Renal cortex interstitium (tissue), 15 donors: ENCODE measurements at places on chromosomes 13 and 19.
A peak's percentile ranks its signal among the peaks of the same experiment; 100 is the strongest.

DNA sequence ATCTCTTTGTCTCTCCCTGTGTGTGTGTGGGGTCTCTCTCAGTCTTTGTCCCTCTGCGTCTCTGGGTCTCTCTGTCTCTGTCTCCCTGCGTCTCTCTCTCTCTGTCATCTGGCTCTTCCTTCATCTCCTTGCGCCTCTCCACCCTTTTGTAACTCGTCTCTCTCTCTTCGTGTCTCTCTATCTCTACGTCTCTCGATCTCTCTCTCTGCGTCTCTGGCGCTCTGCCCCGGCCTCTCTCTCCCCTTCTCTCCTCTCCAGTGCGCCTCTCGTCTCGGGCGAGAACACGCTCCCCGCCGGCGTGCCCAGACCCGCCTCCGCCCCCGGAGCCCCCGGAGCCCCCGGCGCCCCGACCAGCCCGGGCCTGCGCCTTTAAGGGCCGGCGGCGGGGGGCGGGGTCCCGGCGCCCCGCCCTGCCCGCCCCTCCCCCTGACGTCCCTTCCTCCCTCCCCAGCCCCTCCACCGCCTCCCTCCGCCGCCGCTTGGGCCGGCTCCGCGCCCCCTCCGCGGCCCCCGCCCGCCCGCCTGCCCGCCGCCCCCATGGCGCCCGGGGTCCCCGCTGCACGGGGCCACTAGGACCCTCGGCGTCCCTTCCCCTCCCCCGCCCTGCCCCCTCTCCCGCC, at the start of gene MARK4:
Gene MARK4, plus strand, starts transcription at position 440 of the 620 bp plus-strand sequence. CDS start 318 bp downstream, outside the sequence.
- no peak for DNase-seq

- no peak for DNase-seq
Measured at GRCh38 chr13:113110852-113111315, 5.3 kb downstream of the F7 start.

- no peak for DNase-seq
Measured at GRCh38 chr19:48556163-48556562, 4.2 kb downstream of the SULT2B1 start.

- peak; percentile 96 for DNase-seq
Measured at GRCh38 chr19:58408152-58409009, at the start of gene ZNF584. TSS of gene ZNF584 (plus strand) at chr19:58408649. CDS start at chr19:58409148, 499 bp downstream.

DNA sequence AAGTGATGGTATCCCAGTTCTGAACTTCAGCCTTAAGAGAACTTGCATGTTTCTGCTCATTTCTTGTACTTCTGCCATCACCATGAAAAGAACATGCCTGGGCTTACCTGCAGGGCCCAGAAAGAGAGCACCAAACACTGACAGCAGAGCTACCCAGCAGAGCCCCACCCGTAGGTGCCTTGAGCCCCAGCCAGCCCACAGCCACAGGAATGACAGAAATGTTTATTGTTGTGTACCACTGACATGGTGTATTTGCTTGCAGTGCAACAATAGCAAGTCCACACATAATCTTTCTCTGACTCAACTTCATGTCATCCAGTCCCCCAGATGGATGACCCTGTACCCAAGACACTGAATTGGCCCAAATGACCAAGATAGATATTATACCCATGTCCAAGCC, 195.2 kb downstream of the TSHZ3 start:
- no peak for DNase-seq

DNA sequence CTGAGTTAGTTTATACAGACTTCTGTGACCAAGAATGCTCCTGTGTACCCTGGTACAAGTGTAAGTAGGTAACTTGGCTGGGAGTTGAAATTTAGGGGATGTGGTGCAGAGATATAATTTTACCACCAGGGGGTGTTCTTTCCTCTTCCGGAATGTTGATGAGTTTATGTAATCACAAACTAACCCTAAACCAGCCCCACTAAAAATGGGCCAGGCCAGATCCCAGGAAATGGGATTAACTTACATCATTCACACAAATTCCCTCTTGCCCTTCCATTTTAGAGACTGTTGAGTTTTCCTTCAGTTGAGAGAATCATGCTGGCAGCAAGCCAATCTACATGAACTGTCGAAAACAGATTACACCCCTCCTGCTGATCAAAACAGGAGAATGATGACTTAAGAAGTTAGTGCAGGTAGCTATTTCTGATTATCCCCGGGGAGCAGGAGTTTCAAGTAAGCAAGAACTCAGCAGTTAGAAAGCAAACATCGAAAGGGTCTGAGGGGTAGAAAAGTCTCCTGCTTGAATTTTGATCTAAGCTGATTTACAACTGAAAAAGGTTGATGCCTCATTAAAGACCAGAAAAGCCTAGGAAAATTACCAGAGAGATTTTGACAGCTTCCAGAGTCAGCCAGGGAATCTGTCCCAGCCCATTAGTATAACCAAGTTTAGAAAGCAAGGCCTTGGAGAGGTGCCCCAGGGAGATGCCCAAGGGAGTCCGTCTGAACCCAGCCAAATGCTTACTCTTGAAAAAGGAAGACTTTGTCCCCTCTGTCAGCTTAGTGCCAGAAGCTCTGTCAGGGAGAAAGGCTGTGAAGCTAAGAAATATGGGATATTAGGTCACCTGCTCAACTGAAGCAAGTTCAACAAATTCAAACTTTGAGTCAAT, 32.3 kb upstream of the MED4 start:
- DNase-seq = peak; percentile 51

DNA sequence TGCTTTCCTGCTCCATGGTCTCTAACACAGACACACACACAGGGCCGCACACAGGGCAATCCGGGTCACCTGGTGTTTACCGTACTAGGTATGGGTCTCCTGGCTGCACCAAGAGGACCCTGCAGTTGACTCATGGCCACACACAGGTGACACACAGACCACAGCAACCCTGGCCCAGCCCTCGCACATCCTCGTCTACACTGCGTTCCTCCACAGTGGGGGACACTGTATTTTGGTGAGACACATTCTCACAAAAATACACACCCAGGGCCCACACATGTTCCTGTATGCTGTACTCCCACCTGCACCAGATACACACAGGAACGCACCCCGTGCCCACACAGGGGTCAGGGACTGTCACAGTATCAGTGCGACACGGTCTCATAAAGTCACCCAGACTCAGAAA, 12.8 kb downstream of the PDE4A start:
- DNase-seq = no peak

- DNase-seq = no peak
Measured at GRCh38 chr13:50679321-50679720, 164.2 kb downstream of the DLEU7 start.

DNA sequence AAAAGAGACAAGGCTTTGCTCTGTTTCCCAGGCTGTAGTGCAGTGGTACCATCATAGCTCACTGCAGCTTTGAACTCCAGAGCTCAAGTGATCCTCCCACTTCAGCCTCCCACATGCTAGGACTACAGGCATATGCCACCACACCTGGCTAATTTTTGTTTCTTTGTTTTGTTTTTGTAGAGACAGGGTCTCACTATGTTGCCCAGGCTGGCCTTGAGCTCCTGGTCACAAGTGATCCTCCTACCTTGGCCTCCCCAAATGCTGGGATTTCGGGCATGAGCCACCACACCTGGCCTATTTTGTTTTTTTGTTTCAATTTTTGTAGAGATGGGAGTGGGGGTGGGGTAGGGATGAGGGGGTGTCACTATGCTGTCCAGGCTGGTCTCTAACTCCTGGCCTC, 6.9 kb downstream of the WDR87 start:
- no peak for DNase-seq

DNA sequence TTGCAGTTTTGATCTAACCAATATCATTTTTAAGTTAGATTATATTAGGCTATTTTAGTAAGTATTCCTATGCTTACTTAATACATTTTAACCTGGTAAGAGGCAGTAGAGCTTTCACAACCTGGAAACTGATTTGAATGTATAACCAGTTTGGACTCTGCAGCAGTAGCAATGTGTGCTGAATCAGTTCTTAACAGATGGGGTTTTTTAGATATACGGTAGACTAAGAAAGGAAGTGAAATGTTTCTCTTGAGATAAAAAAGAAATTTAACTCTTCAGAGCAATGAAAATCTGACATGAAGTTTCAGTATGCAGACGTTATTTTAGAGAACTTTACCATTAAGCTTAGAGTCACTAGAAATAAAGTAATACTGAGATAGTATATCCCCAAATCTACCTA, 2.7 kb downstream of the NBEA start:
- DNase-seq = no peak

DNA sequence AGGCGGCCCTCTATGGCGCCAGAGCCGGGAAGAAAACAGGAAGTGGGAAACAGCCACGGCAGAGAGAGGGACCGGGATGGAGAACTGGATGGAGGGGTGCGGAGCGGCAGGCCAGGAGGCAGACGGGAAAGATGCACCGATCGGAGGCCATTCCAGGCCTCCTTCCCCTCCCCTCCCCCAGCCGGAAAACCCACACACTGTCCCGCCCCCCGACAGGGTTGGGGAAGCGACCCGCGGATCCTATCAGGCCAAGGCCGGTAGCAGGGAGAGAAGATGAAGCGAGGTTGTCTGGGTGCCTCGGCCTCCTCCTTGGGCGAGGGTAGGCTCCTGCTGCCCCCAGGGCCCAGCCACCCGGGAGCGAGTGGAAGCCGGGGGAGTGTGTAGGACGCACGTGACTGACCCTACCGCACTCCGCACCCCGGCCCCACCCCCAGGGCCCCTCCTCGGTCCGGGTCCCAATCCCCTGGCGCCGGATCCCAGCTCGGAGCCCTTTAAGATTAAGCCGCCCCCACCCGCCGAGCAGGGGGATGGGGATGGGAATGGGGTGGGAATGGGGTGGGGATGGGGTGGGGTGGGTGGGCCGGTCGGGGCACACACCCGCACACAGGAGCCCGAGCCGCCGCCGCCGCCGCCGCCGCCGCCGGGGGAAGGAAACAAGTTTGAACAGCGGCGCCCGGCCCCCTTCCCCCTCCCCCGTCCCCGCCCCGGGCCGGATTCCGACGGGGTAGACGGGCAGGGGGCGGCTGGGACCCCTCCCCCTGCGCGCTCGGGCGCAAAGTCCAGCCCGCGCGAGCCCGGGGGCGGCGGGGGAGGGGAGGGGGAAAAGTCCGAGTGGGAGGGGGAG, 1.5 kb downstream of the ERF start:
- no peak for DNase-seq

- DNase-seq = no peak
Measured at GRCh38 chr19:40614622-40615411, 13.6 kb downstream of the LTBP4 start.

DNA sequence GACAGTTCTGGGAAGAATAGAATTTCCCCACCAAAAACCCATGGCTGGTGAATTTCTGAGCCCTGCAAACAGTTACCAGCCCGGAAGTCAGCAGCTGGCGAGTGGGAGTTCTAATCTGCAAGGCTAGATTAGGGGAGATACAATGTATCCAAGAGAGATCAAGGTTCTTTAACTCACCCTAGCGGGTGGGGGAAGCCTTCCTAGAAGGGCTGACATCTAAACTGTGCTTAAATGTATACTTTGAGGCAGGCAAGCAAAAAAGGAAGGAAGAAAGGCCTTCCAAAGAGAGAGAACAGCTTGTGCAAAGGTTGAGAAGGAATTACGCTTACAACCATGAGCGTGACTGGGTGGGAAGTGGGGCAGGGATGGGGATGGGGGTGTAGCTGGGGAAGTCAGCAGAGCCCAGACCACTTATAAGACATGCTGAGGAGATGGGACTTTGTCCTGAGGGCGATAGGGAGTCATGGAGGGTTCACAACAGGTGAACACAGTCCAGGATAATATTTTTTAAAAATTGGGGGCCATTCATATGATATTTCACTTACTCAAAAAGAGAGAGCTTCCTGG, 20.8 kb upstream of the ZNRF4 start:
- no peak for DNase-seq

DNA sequence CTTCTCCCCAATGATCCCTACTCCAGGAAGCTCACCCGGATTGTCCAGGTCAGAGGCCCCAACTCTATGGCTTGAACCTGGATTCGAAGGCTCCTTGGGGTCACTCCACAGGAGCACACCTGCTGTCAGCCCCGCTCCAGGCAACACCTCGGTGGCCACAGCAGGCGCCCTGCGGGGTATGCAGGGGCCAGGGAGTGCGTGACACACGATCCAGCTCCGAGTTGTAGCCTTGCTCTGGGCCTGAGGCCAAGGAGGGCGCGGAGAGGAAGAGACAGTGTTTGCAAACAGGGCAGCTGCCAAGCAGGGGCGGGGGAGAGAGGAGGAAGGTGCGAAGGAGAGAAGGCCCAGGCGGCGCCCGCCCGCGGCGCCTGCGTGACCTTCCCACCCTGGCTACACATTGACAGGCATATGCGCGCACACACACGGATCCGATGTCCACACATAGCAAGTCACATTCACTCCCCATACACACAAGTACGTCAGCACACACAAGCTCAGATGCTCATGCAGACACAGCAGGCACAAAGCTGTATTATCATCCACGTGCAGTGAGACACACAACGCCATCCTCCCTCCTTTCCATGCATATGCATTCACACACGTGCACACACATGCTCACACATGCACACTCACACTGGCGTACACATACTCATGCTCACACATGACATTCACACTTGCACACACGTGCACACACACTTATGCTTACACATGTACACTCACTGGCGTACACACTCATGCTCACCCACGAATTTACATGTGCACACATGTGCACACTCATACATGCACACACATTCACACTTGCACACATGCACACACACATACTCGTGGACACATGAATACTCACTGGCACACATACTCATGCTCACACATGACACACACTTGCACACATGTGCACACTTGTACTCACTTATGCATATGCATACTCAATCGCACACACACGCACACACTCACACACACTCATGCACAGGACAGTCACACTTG, 10.4 kb downstream of the SBK2 start:
- no peak for DNase-seq

GRCh38 chr19:7215176-7215575, 79.0 kb downstream of the INSR start:
- no peak for DNase-seq

- no peak for DNase-seq
Measured at GRCh38 chr13:27421101-27421871, 3.1 kb upstream of the GTF3A start.

- DNase-seq = no peak
Measured at GRCh38 chr13:26015271-26016125, 36.3 kb downstream of the SHISA2 start.

- DNase-seq = no peak
Measured at GRCh38 chr13:100398360-100398759, 190.2 kb downstream of the GGACT start.
